ENCODE measurements at places on chromosomes 11 and 22. TPM values are rescaled to one million over a fixed set of nuclear protein-coding genes. Genes with fewer than 3 reads are reported as not detected.
A peak's percentile ranks its signal among the peaks of the same experiment; 100 is the strongest.

The OR56A3 gene
- not detected for total RNA-seq

DNA sequence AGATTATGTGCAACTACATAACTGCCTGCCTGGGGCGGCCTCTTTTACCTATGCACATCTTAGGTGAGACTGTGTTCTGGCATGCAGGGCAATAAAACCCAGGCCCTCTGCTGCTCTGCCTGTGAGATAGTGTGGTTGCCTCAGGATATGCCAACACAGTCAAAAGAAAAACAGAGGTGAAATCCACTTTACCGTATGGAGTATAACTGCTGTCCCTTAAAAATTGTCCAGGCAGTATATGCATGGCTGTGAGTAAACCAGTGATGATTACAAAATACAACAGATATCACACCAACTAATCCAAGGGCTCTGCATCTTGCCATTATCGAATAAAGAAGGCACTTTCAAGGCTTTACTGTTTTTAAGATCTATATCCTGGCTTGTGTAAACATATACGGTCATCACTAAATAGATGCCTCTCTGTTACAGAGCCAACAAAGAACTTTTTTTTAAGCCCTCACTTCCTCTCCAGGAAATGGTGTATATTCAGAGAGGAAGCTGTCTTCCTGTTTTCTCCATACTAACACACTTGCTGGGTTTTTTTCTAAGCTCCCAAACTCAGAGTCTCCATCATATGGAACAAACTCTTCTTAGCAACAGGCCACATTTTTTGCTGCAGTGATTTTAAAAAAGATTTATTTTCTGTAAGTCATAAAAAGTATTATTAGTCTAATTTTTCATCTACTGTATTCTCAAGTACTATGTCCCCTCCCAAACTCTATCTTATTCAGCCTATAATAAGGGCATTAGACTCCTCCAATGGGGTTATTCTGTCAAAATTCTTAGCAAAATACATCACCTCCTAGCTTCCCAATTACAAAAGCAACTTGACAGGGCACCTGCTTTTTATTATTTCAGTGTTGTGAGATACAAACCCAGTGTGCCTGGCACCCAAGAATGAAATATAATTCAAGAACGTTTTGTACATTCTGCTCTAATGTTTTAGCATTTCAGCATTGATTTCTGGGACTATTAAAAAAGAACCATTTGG lies 135.2 kb downstream of the MAML2 start:
- no peak for DNase-seq

DNA sequence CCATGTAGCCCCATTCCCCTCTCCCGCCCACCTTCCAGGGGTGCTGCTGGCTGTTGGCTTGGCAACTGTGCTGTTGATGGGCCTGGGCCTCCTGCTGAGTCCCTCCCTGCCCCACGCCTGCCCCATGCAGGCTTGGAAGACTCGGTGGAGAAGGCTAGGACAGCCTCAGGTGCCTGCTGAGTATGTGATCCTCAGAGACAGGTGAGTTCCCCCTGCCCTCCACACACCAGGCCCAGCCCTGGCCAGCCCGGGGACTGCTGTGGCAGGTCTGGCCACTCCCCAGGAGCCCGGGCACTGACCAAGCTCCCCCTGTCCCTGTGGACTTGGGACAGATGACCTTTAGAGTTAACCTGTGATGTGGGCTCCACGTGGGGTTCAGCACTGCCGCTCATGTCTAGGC lies 20.7 kb upstream of the XKR3 start:
- DNase-seq = no peak

DNA sequence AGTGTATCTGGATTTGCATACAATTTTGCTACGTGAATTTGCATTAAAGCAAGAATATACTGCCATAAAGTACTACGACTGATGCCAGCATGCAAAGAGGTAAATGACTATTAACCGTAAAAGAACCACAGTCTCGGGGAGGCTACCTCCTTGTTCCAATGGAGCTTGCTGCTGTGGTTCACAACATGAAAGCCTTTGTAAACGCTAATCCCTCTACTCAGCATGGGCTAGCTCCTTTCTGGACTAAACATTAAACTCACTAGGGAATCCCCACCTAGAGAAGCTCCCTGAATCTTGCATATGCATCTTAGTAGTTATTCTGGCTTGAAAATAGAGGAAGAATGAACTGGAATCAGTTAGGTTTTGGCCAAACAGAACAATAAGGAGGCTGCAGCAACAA lies 60.5 kb upstream of the ARHGAP32 start:
- DNase-seq = no peak

- peak; percentile 22 for DNase-seq
Observed at GRCh38 chr11:58394195-58394594, 12.5 kb downstream of the OR5B3 start.

- no peak for DNase-seq
Observed at GRCh38 chr22:40620464-40621046, 16.0 kb downstream of the MRTFA start.

GRCh38 chr11:12249590-12250260 lies 127.6 kb upstream of the PARVA start:
- DNase-seq = no peak
